ENCODE measurements at places on chromosomes 6 and 20.

- no peak for DNase-seq
These were observed 109.7 kb downstream of the LRFN2 start for GRCh38 chr6:40477246-40478126.

- no peak for DNase-seq
These were observed 204.2 kb downstream of the BCAS1 start for GRCh38 chr20:53865901-53866793.

GRCh38 chr6:41187924-41188886, 12.7 kb downstream of the TREML2 start:
- DNase-seq, result no peak

GRCh38 chr20:52103335-52103912, 88.2 kb downstream of the ZFP64 start:
- DNase-seq, result no peak

Data from anterior cingulate cortex (tissue), 58 donors.